Activated CD4-positive, CD25-positive, alpha-beta regulatory T cell treated with anti-CD3 and anti-CD28 coated beads, Interleukin-2, amount 50 U/mL, for 72 hours (primary cell): ENCODE measurements at places on chromosomes 5 and 9.

DNA sequence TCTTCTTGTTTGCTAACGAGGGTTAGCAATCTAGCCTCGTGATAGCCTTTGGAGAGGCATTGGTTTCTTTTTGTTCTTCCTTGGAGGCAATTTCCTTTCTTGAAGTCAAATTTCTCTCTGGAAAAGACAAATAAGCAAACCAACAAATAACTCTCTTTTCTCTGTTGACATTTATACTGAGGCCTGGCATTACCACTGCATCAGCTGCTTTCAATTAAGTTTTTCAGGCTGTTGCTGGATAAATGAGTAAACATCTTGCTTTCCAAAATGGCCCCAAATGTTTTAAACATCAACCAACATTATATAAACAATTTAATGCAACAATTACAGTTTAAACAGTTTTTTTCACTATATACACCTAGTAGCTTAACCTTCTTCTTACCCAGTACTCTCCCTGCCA lies 264.4 kb downstream of the HTR1A start:
- no peak for DNase-seq

- no peak for DNase-seq
These were observed 2.4 kb downstream of the FUBP3 start for GRCh38 chr9:130581766-130582165.

GRCh38 chr9:73863924-73864323 lies 633.2 kb upstream of the RORB start:
- DNase-seq, result no peak

DNA sequence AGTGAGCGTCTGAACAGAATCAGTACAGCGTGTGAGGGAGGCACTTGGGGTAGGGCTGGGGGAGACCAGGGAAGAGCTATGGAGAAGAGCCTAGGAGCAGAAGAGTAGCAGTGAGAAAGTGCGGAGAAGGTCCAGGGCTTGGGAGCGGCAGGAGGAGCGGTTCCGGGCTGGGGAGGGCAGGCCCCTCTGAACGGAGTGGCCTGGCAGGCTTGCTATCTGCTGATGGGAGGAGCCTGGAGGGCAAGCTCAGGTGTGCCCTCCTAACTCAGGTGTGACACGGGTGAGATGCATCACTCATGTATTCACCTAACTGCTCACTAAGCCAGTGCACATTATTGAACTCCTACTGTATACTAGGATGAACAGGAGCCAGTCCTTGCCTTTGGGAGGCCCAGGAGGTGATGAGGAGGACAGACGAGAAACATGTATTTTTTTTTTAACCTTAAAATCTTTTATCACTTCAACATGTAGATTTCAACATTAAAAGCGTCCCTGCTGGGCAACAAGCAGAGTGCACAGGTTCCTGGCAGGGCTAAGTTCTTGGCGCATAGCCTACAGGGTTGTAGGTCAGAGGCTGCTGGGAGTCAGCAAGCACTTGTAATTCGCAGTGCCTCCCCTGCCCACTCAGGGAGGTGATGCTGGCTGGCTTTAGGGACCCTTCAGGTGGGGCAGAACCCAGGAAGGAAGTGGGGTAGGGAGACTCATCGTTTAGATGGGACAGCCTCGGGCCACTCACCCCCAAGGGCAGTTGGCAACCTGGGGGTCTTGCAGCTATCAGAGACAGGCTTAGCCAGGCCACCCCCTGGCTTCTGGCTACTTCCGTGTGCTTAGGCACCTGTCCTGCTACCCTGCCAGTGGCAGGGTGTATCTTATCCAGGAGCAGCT lies 55.5 kb downstream of the TMOD1 start:
- DNase-seq, result no peak

- no peak for DNase-seq
These were observed 27.2 kb upstream of the DEPDC1B start for GRCh38 chr5:60727033-60727679.

DNA sequence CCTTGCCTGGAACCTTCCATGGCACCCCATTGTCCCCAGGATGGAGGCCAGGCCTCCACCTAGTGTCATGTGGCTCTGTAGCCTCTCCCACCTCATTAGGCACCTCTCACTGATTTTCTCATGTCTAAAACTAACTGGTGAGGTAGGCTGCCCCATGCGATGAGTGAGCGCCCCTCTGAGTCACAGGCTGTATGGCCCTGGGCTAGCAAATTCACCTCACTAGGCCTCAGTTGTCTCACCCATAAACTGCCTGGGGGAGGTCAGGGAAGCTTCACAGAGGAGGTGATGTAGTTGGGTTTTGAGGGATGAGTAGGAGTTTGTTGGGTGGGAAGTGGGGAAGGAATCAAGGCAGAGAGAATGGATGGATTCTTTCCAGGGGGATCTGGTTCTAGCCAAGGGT lies 8.8 kb downstream of the RXRA start:
- DNase-seq, result no peak

GRCh38 chr5:78907255-78907891 lies 77.7 kb downstream of the ARSB start:
- DNase-seq, result no peak

GRCh38 chr5:125004009-125004408 lies 257.6 kb upstream of the ZNF608 start:
- no peak for DNase-seq

- no peak for DNase-seq
These were observed 3.6 kb downstream of the RNF130 start for GRCh38 chr5:180067986-180068385.

- DNase-seq, result no peak
These were observed 1126.4 kb upstream of the SEMA6A start for GRCh38 chr5:117701062-117701461.
